Naive thymus-derived CD8-positive, alpha-beta T cell (primary cell): ENCODE measurements at places on chromosomes 1 and 21.

- DNase-seq, result peak; percentile 58
These were observed at the start of gene ARID4B for GRCh38 chr1:235327559-235328270. Gene ARID4B, minus strand, starts transcription at chr1:235328179. Its CDS starts 1,260 bp downstream, at chr1:235326919.

DNA sequence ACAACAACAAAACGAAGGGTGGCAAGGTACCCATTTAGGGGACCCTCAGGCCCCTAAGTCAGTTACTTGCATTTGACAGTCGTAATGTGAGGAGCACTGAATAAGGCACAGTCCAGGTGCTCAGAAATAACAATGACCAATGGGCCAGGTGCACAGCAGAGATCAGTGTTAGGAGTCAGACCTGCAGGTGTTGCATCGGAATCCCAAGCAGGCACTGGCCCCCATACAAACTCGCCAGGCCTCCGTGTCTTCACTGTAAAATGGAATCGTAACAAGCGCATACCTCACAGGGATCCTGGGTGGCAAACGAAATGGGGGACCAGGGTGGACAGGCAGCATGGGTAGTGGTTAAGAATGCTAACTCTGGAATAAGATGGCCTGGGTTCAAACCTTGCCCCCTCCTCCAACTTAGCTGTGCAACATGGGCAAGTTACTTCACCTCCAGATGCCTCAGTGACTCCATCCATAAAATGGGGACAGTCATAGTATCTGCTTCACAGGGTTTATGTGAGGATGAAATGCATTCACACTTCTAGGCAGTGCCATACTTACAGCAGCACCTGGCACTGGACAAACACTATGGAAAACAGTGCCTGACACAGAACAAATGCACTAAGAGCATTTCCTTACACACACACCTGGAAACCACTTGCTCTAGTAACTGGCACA is 20.2 kb downstream of the RCAN1 start:
- DNase-seq, result no peak

- DNase-seq, result no peak
These were observed 42.4 kb upstream of the AK4 start for GRCh38 chr1:65105596-65105995.

DNA sequence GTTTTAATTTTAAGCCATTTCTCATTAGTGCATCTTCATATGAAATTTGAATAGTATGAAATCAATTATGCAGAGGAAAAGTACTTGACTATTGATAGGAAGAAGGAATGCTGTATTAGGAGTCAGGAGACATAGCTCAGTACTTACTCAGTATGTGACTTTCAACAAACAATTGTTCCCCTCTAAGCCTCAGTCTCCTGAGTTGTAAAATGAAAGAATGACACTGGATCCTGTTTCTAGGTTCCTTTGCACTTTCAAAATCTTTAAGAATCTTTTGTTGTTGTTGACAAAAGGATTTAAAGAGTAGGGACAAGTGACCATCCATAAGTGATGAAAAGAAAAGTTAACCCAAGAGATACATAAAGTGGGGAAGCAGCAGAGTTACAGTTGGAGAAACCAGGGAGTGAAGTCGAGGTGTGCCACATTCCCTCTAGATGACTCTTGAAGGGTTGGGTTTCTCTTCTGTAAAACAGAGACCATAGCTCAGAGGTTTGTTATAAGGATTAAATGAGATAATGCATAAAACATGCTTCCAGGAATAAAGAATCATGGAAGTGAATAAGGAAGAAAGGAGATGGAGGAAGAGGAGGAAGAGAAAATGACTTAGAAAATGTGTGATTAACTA is 105.7 kb upstream of the KCNJ15 start:
- no peak for DNase-seq
